ENCODE measurements at places on chromosomes 5 and 9. TPM values are rescaled to one million over a fixed set of nuclear protein-coding genes. Genes with fewer than 3 reads are reported as not detected.

GRCh38 chr5:159894149-159894720 lies 22.0 kb upstream of the ADRA1B start:
- no peaks in the 10 kb centered on the region for H3K36me3 ChIP-seq
- H3K27ac ChIP-seq, result no peak overlapping the region
- H3K4me1 ChIP-seq, result no peaks in the 10 kb centered on the region
- no peaks in the 10 kb centered on the region for H3K27me3 ChIP-seq
- no peak for DNase-seq
- no peak overlapping the region for H3K4me3 ChIP-seq

- no peaks in the 10 kb centered on the region for H3K27me3 ChIP-seq
- no peaks in the 10 kb centered on the region for H3K36me3 ChIP-seq
- DNase-seq, result no peak
- H3K4me1 ChIP-seq, result peaks cover 25% of the 10 kb centered on the region
- no peak overlapping the region for H3K27ac ChIP-seq
These were observed 116.0 kb upstream of the LMX1B start for GRCh38 chr9:126497660-126498275.

DNA sequence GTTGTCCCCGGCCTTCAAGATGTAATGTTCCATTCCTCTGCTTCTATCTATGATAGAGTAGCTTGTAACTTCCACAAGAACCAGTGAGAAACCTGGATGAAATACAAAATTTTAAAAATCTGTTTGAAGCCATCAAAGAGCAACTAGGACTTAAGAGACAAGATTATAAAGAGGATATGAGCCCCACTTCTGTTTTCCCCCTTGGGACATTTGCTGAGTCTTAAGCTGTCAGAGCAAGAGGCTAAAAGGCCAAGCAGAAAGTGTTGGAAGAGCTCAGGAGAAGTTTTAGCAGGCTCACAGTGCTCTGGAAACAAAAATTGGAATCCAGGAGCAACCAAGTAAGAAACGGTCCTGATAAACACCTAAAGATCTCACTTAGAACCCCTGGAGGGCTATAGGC lies 76.1 kb downstream of the ADRB2 start:
- no peak overlapping the region for H3K27ac ChIP-seq

DNA sequence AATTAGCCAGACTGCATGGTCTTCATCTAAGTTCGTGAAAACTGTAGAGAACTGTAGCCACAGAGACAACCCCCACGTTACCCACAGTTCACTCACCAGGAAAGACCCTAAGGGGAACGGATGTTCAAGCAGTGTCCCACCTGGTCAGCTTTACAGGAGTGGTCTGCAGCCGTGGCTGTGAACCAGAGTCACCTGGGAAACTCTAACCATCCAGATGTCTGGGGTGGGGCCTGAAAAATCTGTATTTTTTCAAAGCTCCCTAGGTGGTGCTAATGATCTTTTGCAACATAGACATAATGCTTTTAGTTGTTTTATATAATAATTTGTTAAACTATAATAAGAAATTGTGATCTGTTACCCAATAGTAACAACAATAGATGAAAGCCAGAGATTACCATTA lies 47.7 kb upstream of the ANGPTL2 start:
- H3K27me3 ChIP-seq, result no peaks in the 10 kb centered on the region
- no peaks in the 10 kb centered on the region for H3K36me3 ChIP-seq
- H3K4me1 ChIP-seq, result no peaks in the 10 kb centered on the region
- no peak for DNase-seq
- H3K4me3 ChIP-seq, result no peak overlapping the region

Gene EQTN
- not detected for total RNA-seq

DNA sequence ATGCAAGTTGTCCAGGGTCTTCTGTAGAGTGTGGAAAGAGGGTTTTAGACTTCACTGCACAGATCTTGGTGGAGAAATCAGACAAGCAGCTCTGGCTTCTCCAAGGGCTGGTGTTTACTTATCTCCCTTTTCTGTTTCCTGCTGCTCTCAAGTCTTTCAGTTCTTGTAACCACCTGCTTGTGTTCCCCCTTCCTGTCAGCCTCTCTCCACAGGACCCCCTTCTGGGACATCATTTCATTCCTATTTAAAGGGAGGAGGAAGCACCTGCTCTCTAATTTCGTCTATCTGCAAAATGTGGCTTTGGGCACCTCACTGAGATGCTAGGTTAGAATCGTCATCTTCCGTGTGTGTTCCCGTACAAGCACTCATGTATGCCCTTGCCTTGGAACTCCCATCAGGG lies 636.2 kb downstream of the MTRR start:
- H3K27ac ChIP-seq, result no peak overlapping the region
- H3K36me3 ChIP-seq, result no peaks in the 10 kb centered on the region
- H3K4me1 ChIP-seq, result no peaks in the 10 kb centered on the region
- DNase-seq, result no peak

- no peak overlapping the region for H3K4me3 ChIP-seq
- DNase-seq, result no peak
- no peaks in the 10 kb centered on the region for H3K4me1 ChIP-seq
- no peaks in the 10 kb centered on the region for H3K36me3 ChIP-seq
- no peak overlapping the region for H3K27ac ChIP-seq
These were observed 132.5 kb upstream of the PRSS3 start for GRCh38 chr9:33662871-33663270.

- H3K4me1 ChIP-seq, result no peaks in the 10 kb centered on the region
- DNase-seq, result no peak
- no peaks in the 10 kb centered on the region for H3K36me3 ChIP-seq
- no peaks in the 10 kb centered on the region for H3K27me3 ChIP-seq
These were observed 3.8 kb downstream of the PDCD1LG2 start for GRCh38 chr9:5513966-5514616.

Measured in right atrium auricular region (tissue), 2 donors.